Left lung (tissue), 14 donors: ENCODE measurements at places on chromosomes 2 and 18. TPM values are rescaled to one million over a fixed set of nuclear protein-coding genes. Genes with fewer than 3 reads are reported as not detected.

- no peak for DNase-seq
Observed at GRCh38 chr2:202261531-202261930, 4.0 kb upstream of the NOP58 start.

GRCh38 chr18:79971211-79971952 is 6.9 kb downstream of the HSBP1L1 start:
- no peak for DNase-seq

- no peak for DNase-seq
Observed at GRCh38 chr2:238106698-238107524, 6.8 kb downstream of the ESPNL start.

DNA sequence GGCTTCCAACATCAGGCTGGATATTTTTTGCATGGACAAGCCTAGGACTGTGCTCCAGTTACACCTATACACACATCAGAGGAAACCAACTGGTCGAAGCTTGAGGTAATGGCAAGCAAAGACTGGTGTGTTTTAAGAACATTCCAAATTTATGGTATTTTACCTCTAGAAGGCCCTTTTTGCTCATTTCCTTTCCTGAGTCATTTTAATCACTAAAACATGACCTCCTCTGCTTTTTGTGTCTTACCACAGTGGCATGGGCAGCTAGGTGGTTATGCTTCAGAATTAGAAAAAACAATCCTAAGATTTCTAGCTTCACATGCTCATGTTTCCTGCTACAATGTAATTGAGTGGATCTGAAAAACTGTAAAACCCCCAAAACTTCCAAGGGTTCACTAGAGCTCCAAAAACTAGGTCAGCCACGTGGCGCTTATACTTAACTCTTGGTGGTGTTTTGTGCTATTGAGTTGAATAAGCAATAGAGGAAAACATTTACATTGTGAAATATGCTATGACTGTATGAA is 30.6 kb upstream of the CHRNA1 start:
- no peak for DNase-seq

- DNase-seq: no peak
Observed at GRCh38 chr18:8751692-8752091, 46.3 kb downstream of the MTCL1 start.

DNA sequence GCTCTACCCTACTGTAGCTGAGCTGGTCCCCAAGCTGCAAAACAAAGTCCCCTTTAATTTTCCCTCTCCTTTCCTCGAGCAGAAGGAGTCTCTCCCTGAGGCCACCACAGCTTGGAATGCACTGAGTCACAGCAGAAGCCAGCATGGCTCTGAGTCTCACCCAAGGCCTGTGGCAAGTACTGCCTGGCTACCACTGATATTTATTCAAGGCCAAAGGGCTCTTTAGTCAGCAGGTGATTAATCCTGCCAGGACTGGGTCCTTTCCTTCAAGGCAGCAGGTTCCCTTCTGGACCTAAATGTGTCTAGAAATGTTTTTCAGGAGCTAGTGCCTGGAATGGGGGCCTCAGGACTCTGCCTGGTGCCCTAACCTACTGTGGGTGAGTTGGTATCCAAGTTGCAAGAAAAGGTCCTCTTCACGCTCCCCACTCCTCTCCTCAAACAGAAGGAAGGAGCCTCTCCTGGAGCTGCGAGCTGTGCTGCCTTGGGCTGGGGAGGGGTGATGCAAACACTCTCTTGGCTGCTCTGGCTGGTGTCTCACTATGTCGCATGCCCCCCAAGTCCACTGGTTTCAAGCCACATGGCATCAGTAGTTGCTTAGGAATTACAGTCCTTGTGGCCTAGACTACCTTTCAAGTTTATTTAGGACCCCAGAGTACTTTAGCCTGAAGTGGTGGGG is 53.4 kb downstream of the CD28 start:
- DNase-seq: no peak

- DNase-seq: peak; percentile 38
Observed at GRCh38 chr2:239141021-239141760, 259.6 kb downstream of the HDAC4 start.

DNA sequence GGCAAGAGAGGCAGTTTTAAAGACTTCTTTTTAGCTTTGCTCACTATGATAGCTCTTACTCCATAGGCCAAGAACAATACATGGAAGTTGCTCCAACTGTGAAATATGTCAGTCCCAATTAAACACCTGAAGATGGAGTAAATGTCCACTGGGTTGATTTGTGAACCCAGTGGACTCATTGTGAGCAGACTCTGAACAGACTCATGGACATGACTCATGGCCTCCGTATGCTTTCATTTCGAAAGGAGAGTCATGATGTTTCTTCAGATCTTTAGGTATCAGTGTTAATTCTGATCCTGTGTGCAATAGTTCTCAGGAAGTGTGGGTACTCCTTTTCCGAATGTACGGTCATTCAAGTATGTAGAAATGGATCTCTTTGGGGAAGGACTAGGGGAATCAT is 5.4 kb upstream of the CWC22 start:
- no peak for DNase-seq

DNA sequence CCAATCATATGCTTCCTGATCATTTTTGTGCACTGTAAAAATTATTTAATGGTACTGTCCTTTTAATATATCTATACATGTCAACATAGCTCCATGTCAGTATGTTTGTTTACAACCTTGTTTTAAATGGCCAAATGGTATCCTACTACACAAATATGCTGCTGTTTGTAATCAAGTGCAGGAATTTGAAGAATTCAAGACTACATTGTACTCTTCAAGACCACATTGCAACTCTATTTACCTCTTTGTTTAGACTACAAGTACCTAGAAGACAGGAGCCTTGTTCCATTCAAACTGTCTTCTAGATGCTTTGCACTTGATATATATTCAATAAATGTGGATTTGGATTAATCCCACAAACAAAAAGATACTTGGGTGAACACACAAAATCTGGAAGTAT is 41.7 kb downstream of the CNTNAP5 start:
- DNase-seq: no peak

DNA sequence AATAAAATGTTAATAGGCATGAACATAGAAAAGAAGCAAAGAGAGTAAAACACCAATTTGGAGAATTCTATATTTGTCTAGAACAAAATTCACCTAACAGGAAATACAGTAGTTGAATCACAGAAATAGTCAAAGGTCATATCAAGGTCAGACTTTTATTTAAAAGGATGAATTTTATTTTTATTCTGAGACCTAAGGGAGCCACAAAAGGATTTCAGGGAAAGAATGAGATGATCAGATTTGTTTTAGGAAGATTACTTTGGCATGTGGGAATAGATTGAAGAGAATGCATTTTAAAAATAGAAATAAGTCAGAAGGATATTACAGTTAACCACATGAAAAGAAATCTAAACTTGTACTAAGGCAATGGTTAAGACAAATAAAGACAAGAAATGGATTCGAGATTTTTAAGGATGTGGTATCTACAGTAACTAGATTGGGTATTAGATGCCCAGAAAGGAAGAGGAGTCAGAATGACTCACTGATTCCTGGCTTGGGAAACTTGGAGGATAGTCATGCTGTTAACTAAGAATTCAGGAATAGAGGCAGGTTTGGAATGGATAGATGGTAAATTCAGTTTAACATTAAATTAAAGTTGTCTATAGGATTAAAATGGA is 56.0 kb downstream of the METTL4 start:
- DNase-seq: no peak

DNA sequence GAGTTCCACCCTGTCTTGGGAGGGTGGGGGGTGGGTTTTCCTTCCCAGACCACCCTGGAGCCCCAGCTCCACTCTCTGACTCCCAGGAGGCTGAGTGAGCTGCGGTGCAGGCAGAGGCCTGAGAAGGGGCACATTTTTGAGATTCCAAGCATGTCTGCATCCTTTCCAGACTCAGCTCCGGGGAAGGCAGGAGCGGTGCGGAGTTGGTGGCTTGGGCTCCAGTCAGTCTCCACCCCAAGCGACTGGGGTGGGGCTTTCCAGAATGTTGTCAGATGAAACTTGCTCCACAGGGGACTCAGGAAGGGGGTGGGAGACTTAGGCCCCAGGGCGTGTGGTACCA is 44.2 kb upstream of the HS6ST1 start:
- DNase-seq: no peak

- DNase-seq: no peak
Observed at GRCh38 chr2:27902098-27902497, 11.6 kb downstream of the BABAM2 start.

GRCh38 chr2:23600346-23600745 is 215.4 kb downstream of the KLHL29 start:
- DNase-seq: no peak

DNA sequence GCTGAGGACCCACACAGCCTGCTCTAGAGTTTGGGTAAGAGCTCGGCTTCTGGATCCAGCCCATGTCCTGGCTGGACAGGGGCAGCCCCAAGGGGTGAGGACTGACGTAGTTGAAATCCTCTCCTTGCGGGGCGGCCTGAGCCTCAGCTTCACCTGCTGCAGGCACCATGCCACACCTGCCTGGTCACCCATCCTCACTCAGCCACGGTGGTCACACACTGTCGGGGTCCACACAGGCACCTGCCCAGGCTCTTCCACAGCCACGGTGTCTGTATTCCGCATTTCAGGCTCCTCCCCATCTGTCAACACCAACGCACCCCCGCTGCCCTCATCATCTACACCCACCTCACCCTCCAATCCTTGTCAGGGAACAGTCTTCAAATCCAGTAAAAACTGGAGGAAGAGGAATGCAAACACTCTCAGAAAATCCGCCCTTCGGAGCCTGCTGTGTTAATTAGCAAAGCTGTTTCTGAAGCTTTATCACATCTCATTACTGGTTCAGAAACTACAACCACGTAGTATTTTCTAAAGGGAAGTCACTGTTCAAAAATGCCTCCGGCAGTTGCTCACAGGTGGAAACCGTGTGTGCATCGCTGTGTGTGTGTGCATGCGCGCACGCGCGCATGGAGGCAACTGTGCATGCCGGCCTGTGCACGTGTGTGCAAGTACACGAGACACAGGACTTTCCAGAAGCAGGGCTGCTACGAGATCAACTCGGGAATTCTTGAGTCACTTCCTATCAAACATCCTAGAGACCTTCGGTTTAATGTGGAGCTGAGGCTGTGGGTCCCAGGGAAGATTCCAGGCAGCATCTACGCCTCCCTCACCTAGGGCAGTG is 38.2 kb downstream of the SLC66A2 start:
- DNase-seq: no peak

DNA sequence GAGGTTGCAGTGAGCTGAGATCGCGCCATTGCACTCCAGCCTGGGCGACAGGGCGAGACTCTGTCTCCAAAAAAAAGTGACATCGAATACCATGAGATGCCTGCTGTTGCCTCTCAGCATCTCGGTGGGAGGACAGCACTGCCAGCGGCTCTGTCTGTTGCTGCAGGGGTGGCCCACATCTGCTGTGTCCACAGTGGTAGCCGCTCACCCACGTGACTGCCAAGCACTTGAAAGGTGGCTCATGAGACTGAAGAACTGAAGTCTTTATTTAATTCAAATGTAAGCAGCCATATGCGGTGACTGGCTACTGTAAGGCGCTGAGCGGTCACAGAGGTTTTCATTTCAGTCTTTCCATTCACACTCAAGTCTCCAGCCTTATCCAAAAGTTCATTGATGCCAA is 25.8 kb downstream of the IMPA2 start:
- DNase-seq: no peak

DNA sequence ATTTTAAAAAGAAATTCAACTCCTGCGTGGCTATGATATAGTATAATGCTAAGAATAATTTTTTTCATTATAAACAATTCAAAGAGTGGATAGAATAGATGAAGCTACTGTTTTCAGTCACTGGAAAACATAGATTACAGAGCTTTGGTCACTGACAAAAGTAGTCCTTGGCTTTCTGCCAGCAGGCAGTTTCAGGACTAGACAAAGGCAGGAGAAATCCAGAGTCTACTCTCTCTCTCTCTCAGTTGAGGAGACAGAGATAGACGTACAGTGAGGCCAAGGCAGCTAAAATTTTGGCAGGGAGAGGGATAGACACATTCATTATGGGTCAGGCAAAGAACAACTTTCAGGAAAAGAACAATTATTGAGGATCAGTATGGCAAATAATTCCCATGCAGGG is 491.4 kb upstream of the CRIM1 start:
- no peak for DNase-seq

DNA sequence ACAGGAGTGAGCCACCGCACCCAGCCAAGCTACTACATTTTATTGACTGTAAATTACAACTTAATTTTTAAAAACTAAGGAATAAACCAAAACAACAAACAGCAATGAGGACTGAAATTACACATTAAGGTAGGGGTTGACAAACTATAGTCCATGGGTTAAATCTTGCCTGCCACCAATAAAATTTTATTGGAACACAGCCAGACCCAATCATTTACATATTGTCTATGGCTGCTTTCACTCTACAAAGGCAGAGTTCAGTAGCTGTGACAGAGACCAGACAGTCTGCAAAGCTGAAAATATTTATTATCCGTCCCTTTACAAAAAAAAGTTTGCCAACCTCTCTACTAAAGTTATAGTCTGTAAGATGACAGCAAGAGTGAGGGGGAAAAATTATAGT is 24.3 kb upstream of the UGP2 start:
- no peak for DNase-seq

DNA sequence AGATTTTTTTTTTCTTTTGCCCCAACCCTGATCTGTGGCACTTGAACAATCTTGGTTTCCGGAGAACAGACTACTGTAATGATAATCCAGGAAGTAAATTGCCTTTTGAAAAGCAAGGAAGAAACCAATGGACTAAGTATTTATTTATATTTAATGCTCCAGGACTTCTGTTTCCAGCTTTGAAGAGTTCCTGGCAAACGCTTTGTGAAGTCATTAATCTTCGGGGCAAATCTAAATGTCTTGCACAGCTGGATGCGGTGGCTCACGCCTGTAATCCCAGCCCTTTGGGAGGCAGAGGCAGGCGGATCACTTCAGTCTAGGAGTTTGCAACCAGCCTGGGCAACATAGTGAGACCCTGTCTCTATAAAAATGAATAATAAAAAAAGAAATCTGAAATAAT is 135.1 kb upstream of the GATA6 start:
- DNase-seq: no peak

GRCh38 chr2:217332866-217333265 is 473.0 kb upstream of the TNP1 start:
- DNase-seq: no peak

DNA sequence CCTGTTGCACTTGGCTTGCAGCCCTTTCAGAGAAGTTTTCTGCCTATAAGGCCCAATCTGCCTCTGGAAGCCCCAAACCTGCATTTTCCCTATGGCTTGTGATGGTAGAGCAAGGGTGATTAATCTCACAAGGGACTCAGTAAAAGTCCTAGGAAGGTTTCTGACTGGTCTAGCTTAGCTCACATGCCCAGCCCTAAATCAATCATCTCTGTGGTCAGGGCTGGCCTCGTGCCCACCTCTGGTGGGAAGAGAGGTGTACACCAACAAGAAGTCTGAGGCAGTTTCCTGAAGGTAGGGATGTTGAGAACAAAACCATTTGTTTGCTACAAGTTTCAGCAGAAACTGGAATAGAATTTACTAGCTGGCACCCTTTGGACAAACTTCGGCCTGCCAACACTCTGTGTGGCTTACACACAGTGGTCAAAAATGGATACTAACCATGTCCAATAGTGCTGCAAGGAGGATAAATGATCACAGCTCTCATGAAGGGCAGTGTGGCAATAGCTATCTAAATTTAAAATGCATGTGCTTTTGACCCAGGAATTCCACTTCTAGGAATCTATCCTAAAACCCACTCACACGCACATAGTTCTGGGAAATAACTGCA is 96.4 kb downstream of the EN1 start:
- no peak for DNase-seq

SERPINB3 gene
- not detected for polyA plus RNA-seq

HOXD13 gene
- not detected for polyA plus RNA-seq

ANKRD30BL gene
- polyA plus RNA-seq: 0.65 TPM

CGREF1 gene
- 0.73 TPM for polyA plus RNA-seq

REG1B gene
- not detected for polyA plus RNA-seq

CNRIP1 gene
- polyA plus RNA-seq: 46.5 TPM

KIF1A gene
- polyA plus RNA-seq: 4.2 TPM

SUPT7L gene
- 58.5 TPM for polyA plus RNA-seq
